Activated naive CD8-positive, alpha-beta T cell treated with anti-CD3 and anti-CD28 coated beads, Interleukin-2, amount 10 ng/mL, durations not matched to agents 7 days and 5 days (primary cell): ENCODE measurements at places on chromosomes 1 and 21.

DNA sequence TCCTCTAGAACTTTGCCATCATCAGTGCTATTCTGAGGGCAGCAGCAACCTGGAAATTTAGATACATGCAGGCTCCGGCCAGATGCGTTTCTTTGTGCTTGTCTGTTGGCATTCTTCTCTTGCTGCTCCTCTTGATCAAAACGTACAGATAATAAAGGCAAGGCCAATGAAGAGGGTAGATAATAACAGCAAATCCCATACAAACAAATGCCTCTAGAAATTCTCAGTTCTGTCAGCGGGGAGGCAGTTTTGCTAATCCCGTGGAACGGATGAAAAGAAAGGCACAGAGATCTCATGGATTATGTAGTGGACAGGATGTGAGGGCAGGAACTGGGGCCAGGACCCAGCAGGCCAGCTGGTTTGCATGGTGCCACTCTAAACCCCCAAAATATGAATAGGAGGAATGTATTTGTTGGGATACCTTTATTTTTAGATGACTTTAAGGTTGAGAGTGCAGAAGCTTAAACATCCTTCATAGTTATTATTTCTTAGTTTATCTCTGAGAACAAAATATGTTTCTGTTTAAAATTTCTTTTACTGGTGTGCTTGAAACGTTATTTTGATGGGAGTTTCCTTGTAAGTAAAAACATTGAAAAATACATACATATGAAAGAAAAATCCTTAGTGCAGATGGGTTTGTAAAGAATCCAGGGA, 1.5 kb downstream of the ITSN1 start:
- DNase-seq: no peak

- DNase-seq: no peak
Observed at GRCh38 chr21:15140321-15141019, 75.7 kb upstream of the NRIP1 start.

- DNase-seq: no peak
Observed at GRCh38 chr1:231421546-231421970, 529 bp downstream of the EGLN1 start.

DNA sequence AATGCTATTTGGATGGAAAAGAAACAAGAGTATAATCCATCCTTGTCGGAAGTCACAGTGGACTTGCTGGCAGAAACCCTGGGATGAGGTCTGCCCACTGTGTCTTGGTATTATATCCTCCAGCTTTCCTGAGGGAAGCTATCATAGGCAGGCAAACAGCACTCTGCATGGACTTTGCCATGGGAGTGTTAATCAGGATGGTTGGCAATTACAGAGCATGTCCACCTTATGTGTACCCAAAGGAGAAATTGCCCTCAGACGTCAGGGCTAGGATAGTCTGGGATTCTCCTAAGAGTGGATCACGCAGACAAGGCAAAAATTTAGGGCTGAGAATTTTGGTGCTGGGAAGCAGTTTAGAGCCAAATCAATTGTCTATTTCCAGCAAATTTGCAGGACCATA, 184.9 kb upstream of the ESRRG start:
- no peak for DNase-seq

DNA sequence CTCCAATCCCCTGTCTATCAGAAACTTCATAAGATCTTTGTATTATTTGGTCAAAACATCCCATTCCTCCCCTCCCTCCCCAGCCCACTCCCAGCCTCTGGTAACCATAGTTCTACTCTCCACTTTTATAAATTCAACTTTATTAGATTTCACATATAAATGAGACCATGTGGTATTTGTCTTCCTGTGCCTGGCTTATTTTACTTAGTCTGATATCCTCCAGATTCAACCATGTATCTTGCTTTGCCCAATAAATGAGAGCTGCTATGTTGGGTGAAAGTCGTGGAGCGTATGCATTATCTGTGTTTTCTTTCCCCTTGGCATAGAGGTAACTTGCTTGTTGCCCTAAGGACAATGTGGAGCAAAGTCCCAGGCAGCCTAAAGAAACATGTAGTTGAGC, 28.5 kb upstream of the CHRM3 start:
- DNase-seq: no peak

DNA sequence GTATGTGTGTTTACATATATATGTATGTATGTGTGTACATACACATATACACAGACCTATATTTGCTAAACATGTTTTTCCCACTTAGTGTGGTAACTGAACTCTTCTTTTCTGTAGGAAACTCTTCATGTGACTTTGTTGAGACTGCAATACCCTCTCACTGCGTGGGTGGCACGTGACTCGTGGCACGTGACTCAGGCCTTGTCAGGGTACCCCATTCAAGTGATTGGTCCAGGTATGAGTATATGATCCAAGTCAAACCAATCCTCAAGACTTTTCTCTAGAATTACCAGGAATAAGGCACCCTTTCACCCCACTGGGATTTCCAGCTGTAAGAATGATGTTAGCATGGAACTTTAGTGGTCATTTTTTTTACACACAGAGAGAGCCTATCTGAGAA, 149.2 kb upstream of the KCNK2 start:
- no peak for DNase-seq

GRCh38 chr21:36471254-36471723, 8.6 kb downstream of the CLDN14 start:
- no peak for DNase-seq
